ENCODE measurements at places on chromosomes 3 and 15.

DNA sequence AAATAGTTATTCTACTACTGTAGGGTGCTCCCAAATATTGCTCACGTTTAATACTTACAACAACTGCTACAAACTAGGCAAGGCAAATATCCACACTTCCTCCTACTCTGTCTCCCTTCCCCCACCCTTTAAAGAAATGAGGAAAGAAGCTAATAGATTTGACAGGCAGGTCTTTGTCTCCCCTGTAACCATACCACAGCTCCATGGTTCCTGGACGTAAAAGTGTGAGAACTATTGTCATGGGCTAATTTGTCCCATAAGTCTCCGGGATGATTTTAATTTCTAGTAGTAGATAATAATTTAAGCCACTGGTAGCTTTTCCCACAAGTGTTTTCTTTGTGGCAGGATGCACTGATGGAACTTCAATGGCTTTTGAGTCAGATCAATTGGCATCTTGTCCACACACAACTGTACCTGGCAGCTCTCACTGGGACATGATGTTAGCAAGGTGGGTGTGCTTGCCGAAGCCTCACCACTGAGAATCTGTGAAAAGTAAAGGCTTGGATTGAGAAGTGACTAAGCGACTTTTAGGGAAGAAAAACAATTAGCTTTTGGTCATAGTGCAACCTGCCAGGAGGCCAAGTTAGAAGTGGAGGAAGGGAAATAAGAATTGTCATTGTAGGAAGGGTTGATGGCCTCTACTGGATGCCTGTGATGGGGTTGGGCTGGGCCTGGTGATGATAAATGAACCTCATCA lies 1.4 kb upstream of the CPOX start:
- no peak for DNase-seq

DNA sequence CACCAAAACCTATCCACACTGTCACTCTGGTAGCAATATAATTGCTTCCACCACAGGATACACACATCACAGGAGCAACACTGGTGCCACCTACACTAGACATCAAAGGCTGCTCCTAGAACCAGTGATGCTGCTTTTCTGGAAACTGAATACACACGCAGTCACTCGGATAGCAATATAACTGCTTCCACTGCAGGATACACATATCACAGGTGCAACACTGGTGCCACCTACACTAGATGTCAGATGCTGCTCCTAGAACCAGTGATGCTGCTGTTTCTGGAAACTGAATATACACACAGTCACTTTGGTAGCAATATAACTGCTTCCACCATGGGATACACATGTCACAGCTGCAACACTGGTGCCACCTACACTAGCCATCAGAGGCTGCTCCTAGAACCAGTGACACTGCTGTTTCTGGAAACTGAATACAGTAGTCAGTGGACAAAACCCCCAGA lies 6.9 kb upstream of the TNFSF10 start:
- no peak for DNase-seq

DNA sequence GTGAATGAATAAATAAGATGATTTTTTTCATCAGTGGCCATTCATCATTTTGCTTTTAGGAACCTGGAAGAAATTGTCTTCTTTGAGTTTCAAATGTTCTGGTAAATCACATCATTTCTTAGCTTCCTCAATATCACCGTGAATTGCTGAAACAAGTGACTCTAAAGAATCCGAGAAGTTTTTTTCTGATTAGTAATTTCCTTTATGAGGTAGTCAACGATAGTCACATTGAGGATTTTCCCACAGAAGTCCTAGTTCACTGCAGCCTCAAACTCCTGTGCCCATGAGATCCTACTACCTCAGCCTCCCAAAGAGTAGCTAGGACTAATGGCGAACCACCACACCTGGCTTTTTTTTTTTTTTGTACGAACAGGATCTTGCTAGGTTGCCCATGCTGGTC lies 3.6 kb upstream of the TMPRSS7 start:
- no peak for DNase-seq

- no peak for DNase-seq
These were observed 231.5 kb downstream of the WDR72 start for GRCh38 chr15:53527996-53528395.

GRCh38 chr3:36707623-36708409 lies 56.5 kb downstream of the DCLK3 start:
- DNase-seq: no peak

DNA sequence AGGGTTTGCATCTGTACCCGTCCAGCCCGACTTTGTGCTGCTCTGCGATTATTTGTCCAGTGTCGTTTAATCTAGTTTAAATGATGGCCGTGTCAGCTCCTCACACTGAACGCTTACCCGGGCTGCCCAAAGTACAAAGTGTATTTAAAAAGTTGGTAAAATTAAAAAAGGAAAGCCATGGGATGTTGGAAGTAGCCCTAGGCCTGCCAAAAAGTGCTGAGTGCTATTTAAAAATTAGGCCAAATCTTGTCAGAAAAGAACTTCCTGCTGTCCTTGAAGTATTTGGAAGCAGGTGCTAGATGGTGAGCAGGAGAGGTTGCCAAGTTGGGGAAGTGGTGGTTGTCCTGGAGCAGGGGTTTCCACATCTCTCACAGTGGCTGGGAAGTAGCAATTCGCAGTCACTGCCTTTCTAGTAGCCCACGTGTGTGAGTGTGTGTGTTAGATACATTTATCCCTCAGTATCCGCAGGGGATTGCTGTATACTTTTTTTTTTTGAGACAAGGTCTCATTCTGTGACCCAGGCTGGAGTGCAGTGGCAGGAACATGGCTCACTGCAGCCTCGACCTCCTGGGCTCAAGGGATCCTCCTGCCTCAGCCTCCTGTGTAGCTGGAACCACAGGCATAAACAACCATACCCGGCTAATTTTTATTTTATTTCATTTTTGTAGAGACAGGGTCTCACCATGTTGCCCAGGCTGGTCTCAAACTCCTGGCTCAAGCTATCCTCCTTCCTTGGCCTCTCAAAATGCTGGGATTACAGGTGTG lies 664 bp downstream of the PPCDC start:
- DNase-seq: no peak

- no peak for DNase-seq
These were observed 87.4 kb downstream of the FGF12 start for GRCh38 chr3:192639987-192640386.

DNA sequence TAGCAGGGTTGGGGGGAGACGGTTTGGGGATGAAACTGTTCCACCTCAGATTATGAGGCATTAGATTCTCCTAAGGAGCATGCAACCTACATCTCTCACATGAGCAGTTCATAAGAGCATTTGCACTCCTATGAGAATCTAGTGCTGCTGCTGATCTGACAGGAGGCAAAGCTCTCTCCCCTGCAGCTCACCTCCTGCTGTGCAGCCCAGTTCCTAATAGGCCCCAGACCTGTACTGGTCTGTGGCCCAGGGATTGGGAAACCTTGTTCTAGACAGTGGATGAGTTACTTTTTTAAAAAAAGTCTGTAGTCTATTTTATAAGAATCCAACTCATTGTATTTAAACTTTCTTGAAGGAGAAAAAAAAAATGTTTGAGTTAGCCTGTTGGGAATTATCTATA lies 100.0 kb downstream of the HHLA2 start:
- no peak for DNase-seq

DNA sequence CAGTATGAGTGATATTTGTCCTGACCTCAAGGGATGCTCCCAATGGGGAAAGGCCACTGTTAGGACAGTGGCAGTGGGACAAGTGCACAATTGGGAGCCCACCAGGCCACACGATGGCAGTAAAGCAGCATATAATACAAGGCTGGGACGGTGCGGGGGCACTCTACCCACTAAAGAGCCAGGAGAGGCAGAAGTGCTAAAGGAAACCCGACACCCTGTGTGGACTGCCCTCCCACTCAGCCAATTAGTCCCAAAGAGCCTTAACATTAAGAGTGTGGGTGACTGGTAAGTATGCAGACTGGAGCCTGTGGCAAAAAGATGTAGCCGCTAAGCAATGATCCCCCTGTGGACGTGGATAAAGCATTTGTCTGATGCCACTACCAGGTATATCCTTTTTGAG lies 8.2 kb upstream of the ZNF589 start:
- DNase-seq: peak; percentile 58

DNA sequence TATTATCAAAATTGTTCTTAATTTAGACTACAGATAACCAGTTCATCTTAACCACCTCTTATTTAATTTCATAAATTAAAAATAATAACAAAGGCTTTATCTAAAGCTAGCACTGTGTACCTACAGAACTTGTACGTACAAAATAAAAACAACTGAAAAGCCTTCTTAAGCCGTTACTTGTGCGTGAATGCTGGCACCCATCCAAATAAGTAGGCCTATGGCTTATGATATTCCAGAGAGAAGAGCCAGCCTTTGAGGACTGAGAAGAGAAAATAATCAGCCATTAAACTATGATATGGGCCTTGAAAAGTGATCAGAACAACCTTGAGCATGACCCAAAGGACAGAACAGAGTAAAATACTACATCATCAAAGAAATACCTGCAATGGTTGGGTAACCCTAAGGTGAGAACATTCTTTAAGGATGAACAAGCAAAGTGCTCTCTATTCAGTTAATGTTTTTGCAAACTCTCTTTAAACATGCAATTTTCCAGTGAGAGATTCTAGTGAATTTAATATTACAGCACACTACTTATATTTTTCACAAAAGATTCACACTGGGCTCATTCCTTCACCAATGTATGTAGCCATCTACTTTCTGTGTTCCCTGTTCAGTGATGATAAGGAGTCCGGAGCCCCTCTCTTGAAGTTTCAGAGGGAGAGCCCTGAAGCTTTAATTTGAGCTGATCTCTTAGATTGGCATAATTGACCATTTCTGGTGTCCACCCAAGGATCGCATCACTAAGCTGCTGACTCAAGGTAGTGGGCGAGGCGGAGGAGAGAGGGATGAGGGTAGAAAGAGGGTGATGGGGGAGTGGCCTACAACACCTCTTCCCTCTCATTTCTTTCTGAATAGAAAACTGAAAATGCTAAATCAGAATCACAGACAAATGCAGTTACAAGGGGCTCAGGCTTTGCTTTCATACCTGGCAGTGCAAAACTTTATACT lies 7.7 kb upstream of the ACTC1 start:
- DNase-seq: no peak

DNA sequence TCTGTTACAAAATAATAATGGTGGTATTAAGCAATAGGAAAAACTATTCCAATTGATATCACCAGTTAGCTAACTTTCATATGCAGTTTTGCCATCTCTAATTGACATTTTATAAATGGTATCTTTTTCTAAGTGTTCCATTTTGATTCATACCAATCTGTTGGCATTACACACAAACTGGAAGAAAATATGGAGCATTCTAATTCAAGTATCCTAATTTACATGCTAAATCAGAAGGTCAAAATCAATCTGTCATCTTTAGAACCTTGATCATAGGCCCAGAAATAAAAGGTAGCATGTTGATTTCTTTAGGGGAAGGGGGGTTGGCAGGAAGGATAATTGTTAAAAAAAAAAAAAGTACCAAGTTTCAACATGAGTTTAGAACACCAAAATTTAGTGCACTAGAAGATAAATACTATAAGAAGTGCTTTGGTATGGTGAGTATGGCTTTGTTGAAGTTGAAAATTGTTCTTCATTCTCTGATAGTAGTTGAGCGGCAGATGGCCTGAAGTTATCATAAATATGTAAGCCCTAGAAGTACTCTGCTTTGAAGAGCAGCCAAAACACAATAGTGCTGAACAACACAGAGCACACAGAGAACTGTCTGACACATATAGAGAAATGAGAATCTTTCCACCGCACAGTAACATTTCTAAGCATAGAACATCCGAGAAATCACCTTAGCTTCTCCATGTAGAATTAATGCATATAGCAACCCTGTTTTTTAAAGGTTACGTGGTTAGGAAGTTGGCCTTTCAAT lies 130.1 kb downstream of the TAFA4 start:
- DNase-seq: no peak

GRCh38 chr3:115388166-115388565 lies 235.1 kb upstream of the GAP43 start:
- no peak for DNase-seq

- DNase-seq: no peak
These were observed 29.8 kb downstream of the CHDH start for GRCh38 chr3:53816425-53816824.

- no peak for DNase-seq
These were observed 305.3 kb downstream of the CHST2 start for GRCh38 chr3:143424874-143425273.

DNA sequence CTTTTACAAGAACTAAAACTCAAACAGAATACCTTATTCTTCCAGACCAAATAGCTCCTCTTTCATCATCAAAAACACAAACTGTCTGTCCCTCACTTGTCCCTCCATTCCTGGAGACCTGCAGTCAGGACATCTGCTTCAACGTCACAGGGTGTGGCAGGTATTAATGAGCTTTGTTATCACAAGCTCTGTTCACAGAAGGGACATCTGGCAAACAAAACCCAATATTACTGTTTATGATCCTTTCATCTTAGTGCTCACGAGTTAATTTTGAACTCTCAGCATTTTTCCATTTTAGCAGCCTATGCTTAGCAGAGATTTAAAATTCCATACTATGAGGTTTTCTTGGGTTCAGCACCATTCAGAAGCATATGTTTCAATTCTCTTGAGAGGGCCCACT lies 32.9 kb downstream of the AP3S2 start:
- DNase-seq: no peak

- DNase-seq: no peak
These were observed 23.4 kb downstream of the RHOA start for GRCh38 chr3:49388289-49388820.

DNA sequence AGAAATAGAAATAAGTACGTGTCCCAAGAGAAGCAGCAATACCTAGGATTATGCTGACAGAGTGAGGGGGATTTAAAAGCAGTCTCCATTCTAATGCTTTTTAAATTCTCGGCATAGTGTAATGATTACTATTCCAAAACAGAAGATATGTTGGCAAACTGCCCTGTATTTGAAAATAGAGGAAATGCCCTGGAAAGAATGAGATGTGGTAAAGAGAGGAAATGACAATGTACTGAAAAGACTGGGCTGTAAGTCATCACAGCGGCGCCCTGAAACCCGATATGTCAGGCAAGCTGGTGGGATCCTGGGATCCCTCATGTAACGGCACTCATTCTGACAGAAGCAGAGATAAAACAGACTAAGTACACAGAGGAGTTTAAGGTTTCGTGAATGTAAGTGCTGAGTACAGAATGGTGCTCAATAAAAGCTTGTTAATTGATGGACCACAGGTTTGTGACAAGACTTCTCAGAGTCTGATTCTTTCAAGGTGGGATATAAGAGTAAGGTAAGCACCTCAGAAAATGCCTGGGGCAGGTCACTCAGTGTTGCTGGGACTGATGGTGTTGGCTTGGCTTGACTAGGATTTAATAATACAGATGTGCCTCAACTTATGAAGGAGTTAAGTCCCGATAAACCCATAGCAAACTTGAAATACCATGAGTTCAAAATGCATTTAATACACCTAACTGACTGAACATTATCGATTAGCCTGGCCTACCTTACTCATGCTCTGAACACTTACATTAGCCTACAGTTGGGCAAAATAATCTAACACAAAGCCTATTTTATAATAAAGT lies 91.4 kb downstream of the NFKBIZ start:
- peak; percentile 32 for DNase-seq

- no peak for DNase-seq
These were observed 4.8 kb upstream of the FBXW12 start for GRCh38 chr3:48367201-48367600.

GRCh38 chr15:47460795-47461573 lies 256.3 kb upstream of the SEMA6D start:
- DNase-seq: no peak

GRCh38 chr15:95417761-95418160 lies 912.7 kb upstream of the NR2F2 start:
- no peak for DNase-seq
